Dermis blood vessel endothelial cell (primary cell): ENCODE measurements at places on chromosomes 6 and 20. TPM values are rescaled to one million over a fixed set of nuclear protein-coding genes. Genes with fewer than 3 reads are reported as not detected.

DNA sequence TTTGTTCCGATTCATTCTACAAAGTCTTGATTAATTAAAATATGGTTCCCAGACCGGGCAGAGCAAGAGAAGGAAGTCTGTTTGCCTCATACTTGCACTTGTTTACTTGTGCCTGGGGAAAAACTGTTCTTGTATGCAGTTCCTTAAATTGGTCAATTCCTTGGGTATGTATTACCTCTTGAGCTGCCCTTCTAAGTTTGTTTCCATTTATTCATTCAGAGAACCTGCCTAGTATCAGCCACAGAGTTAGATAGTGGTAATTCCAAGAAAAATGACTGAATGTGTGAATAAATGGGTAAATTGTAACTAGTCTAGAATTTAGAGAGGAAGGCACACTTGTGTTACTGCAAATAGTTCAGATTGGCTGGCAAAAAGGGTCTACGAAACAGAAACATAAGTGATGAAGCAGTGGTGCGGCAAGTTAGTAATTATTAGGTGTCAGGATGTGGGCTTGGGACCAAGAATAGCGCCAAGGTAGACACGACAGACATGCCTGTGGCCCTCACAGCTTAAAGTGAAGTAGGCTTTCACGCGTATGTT is 525 bp upstream of the MAK start:
- no peak for DNase-seq

GRCh38 chr20:63178889-63179686 is 36.8 kb downstream of the YTHDF1 start:
- no peak for DNase-seq

DNA sequence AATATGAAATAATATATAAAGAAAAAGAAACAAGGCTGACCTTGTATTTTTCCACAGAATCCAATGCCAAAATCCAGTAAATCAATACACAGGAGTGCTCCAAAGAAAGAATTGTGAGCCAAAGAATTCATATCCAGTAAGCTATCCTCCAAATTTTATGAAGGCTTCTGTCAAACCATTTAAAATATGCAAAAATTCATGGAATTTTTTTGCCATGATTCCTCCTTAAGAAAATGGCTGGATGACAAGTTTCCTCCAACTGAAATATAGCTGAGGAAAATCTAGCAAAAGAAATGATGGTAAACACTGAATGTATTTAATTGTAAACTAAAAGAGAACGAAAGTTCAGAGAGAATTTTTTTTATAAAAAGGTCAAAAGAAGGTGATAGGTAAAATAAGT is 290.3 kb downstream of the UBE3D start:
- DNase-seq: no peak

- no peak for DNase-seq
These were observed 1.4 kb upstream of the PTPRT start for GRCh38 chr20:43191143-43191542.

AHI1 gene
- total RNA-seq: 11.8 and 14.1 TPM in 2 replicates

CTSA gene
- total RNA-seq: 47.8 and 48.1 TPM in 2 replicates

DNA sequence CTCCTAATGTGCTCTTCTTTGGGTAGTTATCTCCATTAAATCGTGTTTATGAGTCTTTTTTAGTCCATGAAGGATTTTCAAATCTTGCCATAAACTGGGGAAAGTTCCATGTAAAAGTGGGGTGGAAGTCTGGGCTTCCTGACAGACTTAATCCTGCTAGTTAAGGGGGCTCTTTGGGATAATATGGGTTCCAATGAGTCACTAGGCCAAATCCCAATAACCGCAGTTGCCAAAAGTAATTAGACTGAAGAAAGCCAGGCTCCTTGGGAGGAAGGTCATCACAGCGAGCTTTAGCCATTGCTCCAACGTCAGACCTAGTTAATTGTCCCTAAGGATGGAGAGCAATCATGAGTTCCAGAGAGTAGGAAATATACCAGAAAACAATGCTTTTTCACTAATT is 10.8 kb downstream of the RSPO3 start:
- DNase-seq: no peak

GRCh38 chr20:19745106-19745505 is 13.0 kb upstream of the RIN2 start:
- DNase-seq: no peak

SLC22A2 gene
- total RNA-seq: not detected in 2 replicates

- no peak for DNase-seq
These were observed 6.7 kb downstream of the KCNK15 start for GRCh38 chr20:44752099-44752931.

SCUBE3 gene
- total RNA-seq: 0.85 and 1.7 TPM in 2 replicates

DNA sequence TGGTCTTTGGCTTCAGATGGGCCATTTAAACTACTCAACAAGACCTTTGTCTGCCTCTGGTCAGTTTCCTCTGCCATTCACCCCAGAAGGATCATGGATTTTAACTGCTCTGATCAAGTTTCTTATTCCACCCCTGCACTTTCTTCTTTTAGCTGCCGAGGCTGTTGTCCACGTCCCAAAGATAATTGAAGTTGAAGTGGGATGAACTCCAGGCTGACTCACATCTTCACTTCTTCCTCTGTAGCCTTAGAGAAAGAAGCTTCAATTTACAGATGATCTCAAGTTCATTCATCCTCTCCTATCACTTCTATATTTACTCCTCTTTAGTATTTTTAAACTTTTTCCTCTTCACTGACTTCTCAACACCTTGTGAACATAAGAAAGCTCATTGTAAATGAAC is 651.6 kb downstream of the UTRN start:
- no peak for DNase-seq

DNA sequence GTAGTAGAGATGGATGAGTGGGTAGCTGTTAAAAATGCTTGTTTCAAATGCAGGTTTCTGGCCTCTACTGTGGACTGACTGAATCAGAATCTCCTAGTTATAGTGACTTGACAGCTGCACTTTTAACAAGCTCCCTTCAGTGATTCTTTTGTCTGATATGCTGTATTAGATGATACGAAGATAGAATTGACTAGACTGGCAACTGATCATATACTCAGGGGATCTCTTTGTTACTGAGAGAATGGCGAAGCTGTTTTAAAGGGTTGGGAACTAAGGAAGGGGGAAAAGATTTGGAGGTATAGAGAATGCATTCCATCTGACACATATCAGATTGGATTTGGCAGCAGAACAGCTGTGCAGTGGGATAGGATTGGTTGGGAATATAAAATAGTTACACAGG is 7.0 kb downstream of the ENPP4 start:
- DNase-seq: no peak

RUNX2 gene
- under 0.01 and 0.05 TPM in 2 replicates for total RNA-seq

CRIP3 gene
- total RNA-seq: 0.34 TPM in 1 of 2 replicates, not detected in the other

RIMS4 gene
- total RNA-seq: not detected in 2 replicates

GRCh38 chr6:46509063-46509462 is 17.8 kb upstream of the RCAN2 start:
- no peak for DNase-seq

GRCh38 chr6:43286980-43287716 is 10.9 kb upstream of the SLC22A7 start:
- DNase-seq: no peak

GRCh38 chr6:255751-256083 is 36.6 kb upstream of the DUSP22 start:
- DNase-seq: no peak

DNA sequence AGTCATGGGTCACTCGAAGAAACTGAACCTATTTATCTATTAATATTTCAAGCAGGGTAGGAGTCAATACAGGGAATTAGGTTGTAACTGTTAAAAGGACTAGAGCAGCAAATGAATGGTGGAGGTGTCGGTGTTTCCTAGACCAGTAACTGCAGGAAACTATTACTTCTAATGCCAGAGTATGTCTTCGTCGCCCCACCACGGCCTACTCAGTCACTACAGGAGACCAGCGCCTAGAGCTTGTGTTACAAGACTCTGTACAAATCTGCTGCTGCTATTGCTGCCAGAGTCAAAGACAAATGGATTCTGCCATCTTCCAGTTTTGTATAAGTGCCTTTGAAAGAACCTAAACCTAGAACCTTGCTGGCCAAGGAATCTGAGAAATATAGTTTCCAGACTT is 343.9 kb downstream of the SOX4 start:
- DNase-seq: peak; percentile 44

- DNase-seq: no peak
These were observed 161.0 kb downstream of the CDK19 start for GRCh38 chr6:110654096-110654820.

GRCh38 chr20:47154089-47154488 is 202.4 kb downstream of the ZMYND8 start:
- DNase-seq: no peak

KCNK5 gene
- total RNA-seq: 0.17 TPM in 1 of 2 replicates, not detected in the other

GRCh38 chr6:35195120-35195780 is 18.5 kb upstream of the SCUBE3 start:
- no peak for DNase-seq

FOXA2 gene
- not detected in 2 replicates for total RNA-seq

SIRPD gene
- total RNA-seq: not detected in 2 replicates

DNA sequence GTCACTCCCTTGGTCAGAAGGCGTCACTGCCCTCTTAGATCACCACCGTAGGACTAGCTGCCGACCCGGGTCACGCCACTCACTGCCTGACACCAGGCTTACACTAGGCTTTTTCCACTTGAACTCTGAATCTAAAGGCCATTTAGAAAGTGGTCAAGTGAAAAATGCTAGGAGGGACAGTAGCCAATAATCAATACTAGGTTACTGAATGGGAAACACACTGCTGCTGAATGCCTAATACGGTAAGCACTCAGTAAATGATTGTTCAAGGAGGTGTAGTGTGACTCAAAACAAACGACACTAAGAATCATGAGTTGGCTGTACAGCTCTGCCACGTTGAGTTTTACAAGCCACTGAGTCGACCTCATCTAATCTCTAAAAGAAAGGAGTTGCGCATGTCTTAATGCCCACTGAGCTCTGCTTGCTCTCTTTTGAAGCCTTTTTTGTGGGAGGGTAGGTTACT is 760 bp upstream of the IBTK start:
- DNase-seq: peak; percentile 58

YWHAB gene
- 137 and 188 TPM in 2 replicates for total RNA-seq
